AG08395 (cell line): ENCODE measurements at places on chromosomes 5 and 9.
A peak's percentile ranks its signal among the peaks of the same experiment; 100 is the strongest.

GRCh38 chr9:19199012-19199411 lies 31.5 kb upstream of the DENND4C start:
- DNase-seq = no peak

GRCh38 chr5:140630292-140631035 lies 2.5 kb downstream of the CD14 start:
- no peak for DNase-seq

GRCh38 chr9:127074561-127075548 lies 47.6 kb downstream of the ANGPTL2 start:
- no peak for DNase-seq

GRCh38 chr9:137756045-137756744 lies 121.4 kb upstream of the CACNA1B start:
- no peak for DNase-seq

DNA sequence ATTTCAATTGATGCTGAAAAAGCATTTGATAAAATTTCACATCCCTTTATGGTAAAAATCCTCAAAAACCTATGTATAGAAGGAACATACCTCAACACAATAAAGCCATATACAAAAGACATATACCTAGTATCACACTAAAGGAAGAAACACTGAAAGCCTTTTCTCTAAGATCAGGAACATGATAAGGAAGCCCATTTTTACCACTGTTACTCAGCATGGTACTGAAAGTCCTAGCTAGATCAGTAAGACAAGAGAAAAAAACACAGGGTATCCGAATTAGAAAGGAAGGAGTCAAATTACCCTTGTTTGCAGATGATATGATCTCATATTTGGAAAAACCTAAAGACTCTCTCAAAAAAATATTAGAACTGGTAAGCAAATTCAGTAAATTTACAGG lies 350.2 kb upstream of the PDE4D start:
- DNase-seq = no peak

DNA sequence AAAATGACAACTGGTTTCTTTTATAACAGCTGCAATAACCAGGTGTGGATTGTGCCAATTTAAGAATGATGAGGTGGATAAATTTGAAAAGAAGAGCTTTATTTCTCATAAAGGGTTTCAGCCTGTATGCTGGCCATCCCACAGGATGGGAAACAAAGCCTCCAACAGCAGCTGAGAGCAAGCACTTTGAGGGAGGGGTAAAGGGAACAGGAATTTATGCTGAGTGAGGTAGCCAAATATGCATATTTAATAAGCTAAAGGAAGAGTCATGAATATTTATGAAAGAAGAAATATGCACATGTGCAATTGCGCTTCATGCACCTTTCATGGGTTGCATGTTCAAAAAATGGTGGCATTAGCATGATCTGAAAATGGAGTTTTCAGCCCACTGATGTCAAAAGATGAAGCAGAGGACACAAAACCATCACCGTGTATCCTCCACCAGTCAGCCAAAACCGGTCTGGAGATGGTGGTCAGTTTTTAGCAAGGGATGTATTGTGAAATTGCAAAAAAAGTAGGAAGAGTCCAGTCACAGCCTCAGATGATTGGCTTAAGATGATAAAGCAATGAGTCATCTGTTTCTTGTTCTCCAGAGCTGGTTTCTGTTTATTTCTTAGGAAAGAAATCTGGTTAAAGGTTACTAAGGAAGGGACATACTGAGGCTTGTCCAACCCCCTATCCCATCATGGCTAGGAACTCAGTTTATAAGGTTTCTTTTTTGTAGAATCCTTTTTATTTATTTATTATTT lies 47.9 kb downstream of the DEPDC1B start:
- peak; percentile 89 for DNase-seq

- no peak for DNase-seq
Measured at GRCh38 chr5:101024299-101024698, 121.2 kb upstream of the ST8SIA4 start.

DNA sequence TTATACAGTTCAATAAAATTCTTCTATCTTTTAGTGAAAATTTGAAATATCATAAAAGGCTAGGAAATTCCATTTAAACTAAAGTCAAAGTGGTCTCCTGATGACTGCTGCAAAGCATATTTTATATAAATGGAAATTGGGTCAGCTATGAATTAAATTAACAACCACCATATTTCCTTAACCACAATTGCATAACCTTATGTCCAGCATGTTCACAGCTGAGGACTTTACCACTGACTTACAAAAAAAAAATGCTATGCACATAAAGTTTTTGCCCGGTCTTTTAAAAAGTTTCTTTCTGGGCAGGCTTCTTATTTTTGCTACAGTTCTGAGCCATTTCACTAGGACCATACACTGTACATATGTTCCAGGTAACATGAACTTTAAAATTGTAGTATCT lies 208.6 kb upstream of the RGMB start:
- no peak for DNase-seq

DNA sequence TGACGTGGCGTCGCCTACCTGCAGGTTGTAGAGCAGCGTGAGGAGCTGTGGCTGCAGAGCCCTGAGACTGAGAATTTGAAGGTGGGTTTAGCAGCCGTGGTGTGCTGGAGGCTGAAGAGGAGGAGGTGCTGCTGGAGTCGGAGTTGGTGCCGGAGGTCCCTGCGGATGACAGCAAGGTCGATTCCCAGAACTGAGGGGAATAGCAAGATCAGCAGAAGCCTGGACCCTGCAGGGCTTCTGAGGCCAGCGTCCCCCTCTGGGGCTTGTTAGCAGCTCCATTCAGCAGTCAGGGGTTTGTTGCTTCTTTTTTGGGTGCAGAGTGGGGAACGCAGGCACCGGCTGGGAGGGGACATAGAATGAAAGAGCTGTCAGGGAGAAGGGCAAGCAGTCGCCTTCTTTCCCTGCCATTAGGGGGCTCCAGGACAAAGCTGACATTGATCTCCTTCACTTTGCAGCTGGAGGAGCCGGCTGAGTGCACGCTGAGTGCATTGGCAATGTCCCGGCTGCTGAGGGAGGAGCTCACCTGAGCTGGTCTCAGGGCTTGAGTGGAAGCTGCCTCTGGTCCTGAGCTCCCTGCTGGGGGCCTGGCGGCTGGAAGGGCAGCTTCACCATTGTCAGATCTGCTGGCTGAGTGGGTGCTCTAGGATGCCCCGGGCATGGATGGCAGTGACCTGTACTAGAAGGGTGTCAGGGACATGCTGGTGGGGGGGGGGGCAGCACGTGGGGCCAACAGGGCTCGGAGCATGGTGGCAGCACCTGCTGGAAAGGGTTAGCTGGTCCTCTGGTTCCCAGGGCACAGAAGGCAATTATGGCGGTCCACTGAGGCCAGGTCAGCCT lies 20.8 kb downstream of the OBP2B start:
- no peak for DNase-seq

DNA sequence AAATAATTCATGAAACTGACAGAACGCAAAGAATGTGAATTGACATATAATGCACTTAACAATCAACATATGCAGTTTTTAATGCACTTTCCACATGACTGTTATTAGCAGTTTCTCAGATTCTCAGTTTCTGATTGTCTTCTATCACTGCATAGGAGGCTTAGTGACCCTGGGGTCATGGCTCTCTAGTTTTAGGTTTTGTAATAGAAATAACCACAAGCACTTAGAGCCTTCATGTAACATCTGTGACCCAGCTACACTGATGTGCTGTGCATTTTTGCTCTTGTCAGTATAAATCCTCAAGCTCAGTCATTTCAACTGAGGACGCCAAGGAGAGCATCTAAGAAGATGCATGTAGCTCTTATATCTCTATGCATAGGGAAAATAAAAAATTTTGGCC lies 163.1 kb upstream of the IZUMO3 start:
- no peak for DNase-seq

- DNase-seq = no peak
Measured at GRCh38 chr9:121261107-121261460, 6.9 kb upstream of the GSN start.

- DNase-seq = no peak
Measured at GRCh38 chr9:136241542-136241941, 4.1 kb downstream of the QSOX2 start.

DNA sequence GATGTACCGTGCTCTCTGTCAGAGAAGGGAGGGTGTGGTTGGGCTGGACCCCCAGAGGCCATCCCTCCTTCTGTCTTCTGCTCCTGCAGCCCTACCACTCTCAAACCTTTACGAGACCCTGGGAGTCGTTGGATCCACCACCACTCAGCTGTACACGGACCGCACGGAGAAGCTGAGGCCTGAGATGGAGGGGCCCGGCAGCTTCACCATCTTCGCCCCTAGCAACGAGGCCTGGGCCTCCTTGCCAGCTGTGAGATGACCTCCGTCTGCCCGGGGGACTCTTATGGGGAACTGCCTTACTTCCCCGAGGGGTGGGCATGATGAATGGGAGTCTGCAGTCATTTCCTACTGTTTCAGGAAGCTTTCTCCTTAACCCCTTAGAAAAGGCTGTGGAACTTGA lies 17.5 kb downstream of the TGFBI start:
- no peak for DNase-seq

DNA sequence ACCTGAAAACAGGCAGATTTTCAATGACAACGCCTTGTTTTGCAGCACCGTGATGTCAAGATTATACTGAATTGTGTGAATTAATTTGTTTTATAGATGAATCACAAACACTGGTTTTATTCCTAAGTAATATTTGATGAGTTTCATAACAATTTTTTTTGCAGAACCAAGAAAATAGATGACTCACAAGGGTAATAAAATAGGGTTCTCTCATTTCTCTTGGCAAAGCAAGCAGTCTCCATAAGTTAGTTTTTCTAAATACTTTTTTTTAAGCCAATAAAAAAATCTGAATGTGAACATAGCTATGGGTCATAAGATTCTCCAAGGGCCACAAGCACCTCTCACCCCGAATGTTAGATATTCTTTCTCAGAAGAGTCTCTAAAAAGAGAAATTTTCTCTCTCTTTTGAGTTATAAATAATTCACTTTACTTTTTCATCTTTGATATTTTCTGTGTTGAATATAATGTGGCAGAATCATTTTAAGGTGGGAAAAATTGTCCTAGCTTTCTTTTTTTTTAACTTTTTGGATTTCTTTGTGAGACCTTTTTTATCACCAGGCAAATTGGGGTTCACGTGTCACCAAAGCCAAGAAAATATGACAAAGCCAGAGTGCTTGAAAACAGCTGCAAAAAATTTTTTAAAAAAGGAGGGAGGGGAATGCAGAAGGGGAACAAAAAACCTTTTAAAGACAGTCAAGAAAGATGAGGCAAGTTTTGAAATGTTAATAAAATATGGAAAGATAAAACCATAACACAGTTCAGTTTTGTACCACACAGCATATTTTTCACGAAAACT lies 174.6 kb upstream of the DAPK1 start:
- DNase-seq = peak; percentile 56

DNA sequence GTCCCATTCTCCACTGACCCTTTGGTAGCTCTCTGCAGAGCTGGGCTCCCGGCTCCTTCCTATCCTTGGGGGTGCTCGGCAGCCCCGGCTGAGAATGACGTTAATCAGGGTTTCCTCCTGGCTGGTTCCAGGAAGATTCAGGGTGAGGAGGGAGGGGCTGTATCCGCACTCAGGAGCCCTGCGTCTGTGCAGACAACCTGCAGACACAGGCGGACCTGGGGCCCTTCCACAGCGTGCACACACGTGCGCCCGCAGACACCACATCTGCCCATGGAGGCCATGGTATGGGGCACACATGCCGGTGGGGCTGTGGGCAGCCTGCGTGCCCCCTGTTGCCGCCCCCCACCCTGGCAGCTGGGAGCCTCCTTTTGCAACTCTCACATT lies 66.6 kb upstream of the RNU6ATAC start:
- no peak for DNase-seq

- peak; percentile 62 for DNase-seq
Measured at GRCh38 chr5:140239939-140240700, 62.8 kb downstream of the PFDN1 start.

DNA sequence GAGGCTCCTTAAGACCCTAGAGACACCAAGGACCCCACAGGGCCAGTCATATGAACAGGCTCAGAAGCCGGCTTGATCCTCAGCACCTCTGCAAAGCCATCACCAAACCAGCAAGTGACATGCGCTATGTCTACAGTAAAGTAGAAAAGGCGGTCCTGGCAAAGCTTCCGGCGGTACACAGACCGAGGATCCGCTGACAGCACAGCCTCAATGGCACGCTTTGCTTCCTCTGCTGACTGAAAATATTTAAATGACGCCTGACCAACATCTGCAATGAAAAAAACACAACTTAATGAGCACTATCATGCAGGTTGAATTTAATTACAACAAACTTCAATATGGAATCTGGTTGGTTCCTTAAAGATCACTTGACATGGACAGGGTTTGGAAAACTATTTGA lies 17.6 kb downstream of the TRMO start:
- DNase-seq = no peak

- DNase-seq = no peak
Measured at GRCh38 chr5:12073426-12073825, 169.2 kb upstream of the CTNND2 start.

- DNase-seq = no peak
Measured at GRCh38 chr9:82424599-82425120, 436.1 kb downstream of the SPATA31D1 start.

GRCh38 chr9:126953041-126953809 lies 38.6 kb downstream of the RALGPS1 start:
- DNase-seq = peak; percentile 61

GRCh38 chr5:129097498-129098296 lies 3.1 kb downstream of the ISOC1 start:
- no peak for DNase-seq

- no peak for DNase-seq
Measured at GRCh38 chr5:61732369-61732768, 400.3 kb downstream of the ZSWIM6 start.

DNA sequence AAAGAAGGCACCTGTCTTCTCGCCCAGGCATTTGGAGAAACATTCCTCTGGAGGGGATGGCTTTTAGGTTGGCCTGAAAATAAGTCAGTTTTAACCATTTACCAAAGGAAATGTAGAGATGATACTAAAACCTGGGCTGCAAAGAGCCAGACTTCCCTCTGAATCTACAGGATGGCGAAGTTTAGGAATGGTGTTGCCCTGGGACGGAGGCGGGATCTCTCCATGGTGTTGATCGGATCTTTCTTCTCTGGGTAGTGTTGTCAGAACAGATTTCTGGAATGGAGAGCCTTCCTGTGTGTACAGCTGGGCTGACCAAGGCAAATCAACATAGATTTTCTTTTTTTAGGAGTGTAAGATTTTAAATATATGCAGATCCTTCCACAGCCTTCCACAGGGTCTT lies 159.2 kb downstream of the PDZD2 start:
- no peak for DNase-seq

- no peak for DNase-seq
Measured at GRCh38 chr5:89353837-89354551, 471.0 kb upstream of the MEF2C start.

GRCh38 chr9:27548055-27548741 lies 18.6 kb upstream of the MOB3B start:
- DNase-seq = peak; percentile 56
